ENCODE measurements at places on chromosomes 7 and 10.
A peak's percentile ranks its signal among the peaks of the same experiment; 100 is the strongest.

DNA sequence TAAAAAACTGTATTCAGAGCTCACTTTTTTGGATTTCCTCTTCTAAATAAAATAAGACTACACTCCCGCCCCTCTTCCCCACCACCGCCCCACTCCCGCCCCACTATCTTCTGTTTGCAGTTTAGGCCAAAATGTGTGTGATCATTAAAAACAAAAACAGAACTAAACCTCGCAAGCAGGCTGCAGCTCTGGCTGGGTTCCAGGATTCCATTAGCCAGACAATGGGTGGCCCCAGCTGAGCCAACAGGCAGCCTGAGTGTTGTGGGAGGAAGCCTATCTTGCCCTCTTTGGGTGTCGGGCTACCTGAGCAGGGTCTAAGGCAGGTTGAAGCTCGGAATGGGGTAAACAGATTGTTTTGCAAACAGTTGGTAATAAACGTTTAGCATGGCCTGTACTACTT, 41.7 kb downstream of the ARL4A start:
- peak; percentile 18 for DNase-seq

- DNase-seq = no peak
These were observed 578.3 kb downstream of the ETV1 start for GRCh38 chr7:13411151-13411550.

DNA sequence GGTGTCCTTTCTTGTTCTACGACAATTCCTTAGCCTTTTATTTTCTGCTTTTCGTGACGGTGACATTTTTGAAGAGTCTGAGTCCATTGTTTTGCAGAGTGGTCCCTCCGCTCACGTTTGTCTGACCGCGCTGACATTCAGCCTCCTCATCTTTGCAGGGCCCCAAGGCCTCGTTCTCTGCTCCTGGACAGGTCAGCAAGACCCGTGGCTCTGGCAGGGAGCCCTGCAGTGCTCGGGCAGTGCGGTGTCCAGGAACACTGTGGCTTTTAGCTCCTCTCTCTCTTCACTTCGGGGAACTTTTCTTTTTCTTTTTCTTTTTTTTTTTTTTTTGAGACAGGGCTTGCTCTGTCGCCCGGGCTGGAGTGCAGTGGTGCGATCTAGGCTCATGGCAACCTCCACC, 142.5 kb downstream of the DNAJB6 start:
- DNase-seq = no peak

DNA sequence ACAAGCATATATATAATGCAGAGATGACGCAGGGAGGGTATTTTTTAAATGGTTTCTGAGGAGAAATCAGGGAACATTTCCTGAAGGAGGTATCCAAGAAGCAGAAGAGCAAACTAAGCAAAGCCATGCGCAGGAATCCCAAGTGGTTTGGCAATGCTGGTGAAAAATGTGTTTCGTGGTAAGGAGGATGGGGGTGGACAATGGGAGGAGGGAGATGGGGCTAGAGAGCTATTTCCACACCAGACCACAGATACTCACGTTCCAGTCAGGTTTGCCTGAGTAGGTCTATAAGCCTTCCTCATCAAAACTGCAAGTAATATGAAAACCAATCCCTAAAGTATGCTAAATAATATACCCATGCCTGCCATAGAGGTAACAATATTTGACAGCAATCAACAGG, 223.7 kb upstream of the MKLN1 start:
- DNase-seq = no peak

Data from CD4-positive, alpha-beta T cell treated with Interleukin-15 for 1 hour (primary cell).